ENCODE measurements at places on chromosomes 5 and 9.
A peak's percentile ranks its signal among the peaks of the same experiment; 100 is the strongest.

DNA sequence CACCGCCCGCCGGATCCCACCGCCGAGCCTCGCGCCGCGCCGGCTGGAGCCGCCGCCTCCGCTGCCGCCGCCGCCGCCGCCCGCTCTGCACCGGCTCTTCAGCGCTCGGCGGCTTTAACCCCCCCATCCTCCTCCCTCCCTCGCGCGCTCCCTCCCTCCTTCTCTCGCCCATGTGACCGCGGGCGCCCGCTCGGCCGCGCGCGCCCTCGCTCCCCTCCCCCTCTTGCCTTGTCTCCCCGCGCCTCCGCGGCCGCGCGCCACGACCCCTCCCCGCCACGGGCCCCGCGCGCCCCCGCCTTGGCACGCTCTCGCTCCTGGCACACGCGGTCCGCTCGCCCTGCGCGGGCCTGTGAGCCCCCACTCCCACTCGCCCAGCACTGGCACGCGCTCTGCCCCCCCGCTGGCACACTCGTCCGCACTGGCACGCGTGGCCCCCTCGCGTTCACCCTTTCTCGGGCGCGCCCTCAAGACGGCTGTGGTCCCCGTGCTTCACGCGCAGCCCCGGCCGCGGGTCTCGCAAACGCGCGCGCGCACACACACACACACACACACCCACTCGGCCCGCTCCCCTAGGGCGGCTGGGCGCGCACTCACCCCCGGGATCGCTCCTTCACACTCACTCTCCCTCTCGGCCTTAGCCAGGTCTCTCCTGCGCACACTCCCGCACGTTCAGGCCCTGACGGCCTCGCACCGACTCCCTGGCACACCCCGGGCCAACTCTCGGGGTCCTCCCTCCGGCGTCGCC is at the start of gene CNTFR:
Gene CNTFR, minus strand, starts transcription at position 89 of the 745 bp plus-strand sequence. CDS start 20,743 bp downstream, outside the sequence.
- DNase-seq: peak; percentile 73

GRCh38 chr5:6763191-6763590 is 50.0 kb downstream of the TENT4A start:
- DNase-seq: no peak

DNA sequence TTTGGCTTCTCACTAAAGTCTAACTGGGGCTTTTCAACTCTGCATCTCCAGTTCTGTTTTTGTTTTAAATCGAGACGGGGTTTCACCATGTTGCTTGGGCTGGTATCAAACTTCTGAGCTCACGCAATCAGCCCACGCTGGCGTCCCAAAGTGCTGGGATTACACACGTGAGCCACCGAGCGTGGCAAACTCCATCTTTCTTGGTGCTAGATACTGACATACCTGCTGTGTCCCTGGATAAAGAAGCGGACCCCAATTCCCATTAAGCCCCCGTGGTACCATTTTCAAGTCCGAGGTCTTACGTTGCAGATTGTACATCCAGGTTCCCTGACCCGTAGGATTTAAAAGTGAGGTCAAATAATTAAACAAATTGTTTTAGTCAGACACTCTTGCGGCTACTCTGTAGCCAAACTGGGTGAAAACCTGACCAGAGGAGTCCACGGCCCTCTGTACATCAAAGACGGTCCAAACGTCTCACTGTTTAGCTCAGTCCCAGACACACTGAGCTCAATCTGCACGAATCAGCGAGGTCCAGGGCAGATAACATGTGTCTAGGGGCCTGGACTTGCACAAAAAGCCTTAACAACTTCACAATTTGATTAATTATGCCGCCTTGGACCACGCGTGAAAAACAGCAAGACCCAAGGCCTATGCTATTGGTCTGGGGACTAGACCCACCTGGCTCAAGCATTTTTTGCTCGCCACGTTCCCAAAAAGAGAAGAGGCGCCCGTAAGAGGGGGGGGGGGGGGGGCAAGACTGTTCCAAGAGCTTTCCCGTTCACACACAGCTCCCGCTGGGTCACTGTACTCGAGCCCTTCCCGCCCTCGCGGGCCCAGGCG is 727 bp upstream of the DNAJA1 start:
- no peak for DNase-seq

DNA sequence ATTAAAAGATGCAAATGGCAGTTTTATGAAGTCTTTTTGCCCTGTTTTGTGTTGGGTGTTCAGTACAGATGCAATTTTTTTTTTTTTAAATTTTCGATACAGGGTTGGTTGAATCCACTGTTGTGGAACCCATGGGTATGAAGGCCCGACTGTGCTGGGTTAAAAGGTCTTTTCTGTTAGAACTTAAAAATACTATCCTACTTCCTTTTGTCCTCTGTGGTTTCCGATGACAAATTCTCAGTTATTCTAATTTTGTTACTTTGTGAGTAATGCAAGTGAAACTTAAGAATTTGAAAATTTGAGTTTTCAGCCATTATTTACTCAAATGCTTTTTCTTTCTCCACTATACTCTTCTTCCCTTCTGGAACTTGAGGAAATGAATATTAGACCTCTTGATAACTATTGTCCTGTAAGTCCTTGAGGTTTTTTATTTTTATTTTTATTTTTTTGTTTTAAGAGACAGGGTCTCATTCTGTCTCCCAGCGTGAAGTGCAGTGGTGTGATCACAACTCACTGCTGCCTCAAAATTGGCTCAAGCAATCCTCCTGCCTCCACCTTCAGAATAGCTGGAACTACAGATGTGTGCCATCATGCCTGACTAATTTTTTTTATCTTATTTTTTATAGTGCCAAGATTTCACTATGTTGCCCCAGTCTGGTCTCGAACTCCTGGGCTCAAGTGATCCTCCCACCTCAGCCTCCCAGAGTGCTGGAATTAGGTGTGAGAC is 67.5 kb downstream of the ZCCHC7 start:
- DNase-seq: no peak

DNA sequence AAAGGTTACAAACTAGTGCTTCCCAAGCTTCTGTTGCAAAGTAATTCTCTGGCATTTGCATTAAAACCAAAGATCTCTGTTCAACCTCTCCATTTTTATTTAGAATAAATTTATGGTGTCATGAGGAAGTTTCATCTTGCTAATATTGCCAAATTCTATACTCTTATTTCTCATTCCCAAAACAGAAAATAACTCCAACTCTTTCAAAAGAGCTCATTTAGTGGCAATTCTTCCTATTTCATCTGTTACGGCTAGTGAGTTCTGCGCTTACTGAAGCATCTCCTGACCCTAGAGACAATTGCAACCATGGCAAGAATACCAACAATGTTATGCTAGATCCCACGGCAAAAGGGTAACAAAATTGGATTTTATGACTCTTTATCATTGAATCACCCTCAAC is 97.0 kb downstream of the HINT1 start:
- DNase-seq: no peak

GRCh38 chr5:143826951-143827444 is 15.0 kb downstream of the HMHB1 start:
- no peak for DNase-seq

Data from dorsolateral prefrontal cortex (tissue), 122 donors.